ENCODE measurements at places on chromosomes 1 and 21. TPM values are rescaled to one million over a fixed set of nuclear protein-coding genes. Genes with fewer than 3 reads are reported as not detected.

DNA sequence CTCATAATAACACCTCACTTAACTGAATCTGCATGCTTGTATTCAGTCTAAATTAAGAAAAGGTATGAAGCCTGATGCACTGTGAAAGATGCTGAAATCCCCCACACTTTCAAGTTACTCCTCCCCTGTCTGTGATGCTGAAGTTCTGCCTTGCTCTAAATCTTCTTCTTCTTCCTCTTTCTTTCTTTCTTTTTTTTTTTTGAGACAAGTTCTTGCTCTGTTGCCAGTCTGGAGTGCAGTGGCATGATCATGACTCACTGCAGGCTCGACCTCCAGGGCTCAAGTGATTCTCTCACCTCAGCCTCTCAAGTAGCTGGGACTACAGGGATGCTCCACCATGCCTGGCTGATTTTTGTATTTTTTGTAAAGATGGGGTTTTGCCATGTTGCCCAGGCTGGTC lies 231.0 kb upstream of the B3GALT2 start:
- peak; percentile 35 for DNase-seq

DNA sequence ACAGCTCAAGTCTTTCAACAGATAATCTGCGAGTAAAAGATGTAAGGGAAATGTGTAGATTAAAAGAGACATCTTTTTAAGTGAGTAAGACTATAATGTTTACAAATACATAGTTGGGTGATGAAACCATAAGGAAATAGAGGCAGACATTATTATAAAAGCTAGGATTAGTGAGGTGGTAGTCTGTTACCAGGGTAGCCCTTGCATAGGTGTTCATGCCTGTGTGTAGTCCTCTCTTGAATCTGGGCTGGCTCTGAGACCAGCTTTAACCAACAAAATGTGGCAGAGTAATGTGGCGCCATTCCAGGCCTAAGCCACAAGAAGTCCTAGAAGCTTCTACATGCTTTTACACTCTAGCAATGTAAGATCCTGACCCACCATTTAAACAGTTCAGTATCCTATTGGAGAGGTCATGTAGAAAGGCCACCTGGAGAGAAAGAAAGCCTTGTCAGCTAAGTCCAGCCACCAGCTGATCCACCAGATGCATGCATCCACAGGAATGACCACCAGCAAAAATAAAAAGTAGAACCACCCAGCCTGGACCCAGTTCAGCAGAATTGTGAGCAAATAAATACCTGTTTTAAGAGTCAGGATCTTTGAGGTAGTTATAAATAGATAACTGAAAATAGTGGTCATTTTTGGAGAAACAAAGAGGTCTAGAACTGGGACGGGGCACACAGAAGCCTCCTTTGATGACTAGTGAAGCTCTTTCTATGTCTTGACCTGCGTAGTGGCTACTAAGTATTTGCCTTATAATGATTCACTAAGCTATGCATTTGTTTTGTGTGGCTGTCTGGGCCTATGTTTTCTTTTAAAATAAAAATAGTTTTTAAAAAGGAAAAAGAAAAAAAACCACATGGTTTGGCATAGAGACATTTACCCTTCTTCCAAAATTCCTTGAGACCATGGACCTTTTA lies 8.1 kb downstream of the NIBAN1 start:
- DNase-seq, result peak; percentile 41

The LCE3D gene
- not detected for total RNA-seq

GRCh38 chr21:42781150-42781970 lies 98.0 kb downstream of the WDR4 start:
- peak; percentile 23 for DNase-seq

- no peak for DNase-seq
Measured at GRCh38 chr21:42614396-42614795, 39.0 kb upstream of the PDE9A start.
